ENCODE measurements at places on chromosomes 4 and X.

DNA sequence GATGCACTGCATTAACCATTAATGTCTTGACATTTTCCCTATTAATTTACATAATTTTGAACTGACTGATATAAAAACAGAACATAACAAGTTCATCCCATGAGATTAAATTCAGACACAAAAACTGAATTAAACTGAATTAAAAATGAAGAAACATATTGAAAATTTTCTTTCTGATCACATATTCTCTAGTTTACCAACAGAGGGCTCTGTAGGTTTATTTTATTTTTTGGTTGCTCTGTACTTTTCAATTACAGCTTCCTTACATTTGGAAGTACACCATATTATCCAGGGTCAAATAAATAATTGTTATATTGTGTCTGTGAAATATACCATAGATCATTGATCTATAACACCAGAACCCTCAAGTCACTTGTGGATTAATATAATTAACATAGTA lies 27.3 kb upstream of the CT83 start:
- DNase-seq = peak; percentile 3

- DNase-seq = no peak
Measured at GRCh38 chr4:126369076-126369475, 1054.3 kb downstream of the FAT4 start.

DNA sequence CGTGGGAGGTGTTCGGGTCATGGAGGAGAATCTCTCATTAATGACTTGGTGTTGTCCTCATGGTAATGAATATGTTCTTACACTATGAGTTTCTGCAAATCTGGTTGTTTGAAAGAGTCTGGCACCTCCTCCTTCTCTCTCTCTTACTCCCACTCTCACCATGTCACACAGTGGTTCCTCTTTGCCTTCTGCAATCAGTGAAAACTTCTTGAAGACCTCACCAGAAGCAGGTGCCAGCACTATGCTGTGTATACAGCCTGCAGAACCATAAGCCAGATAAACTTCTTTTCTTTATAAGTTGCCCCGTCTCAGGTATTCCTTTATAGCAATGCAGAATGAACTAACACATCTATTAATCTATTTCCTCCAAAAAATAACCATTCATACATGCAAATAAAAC lies 275.0 kb downstream of the ANTXR2 start:
- no peak for DNase-seq

GRCh38 chr4:5372198-5372597 lies 320.9 kb downstream of the STK32B start:
- DNase-seq = no peak

DNA sequence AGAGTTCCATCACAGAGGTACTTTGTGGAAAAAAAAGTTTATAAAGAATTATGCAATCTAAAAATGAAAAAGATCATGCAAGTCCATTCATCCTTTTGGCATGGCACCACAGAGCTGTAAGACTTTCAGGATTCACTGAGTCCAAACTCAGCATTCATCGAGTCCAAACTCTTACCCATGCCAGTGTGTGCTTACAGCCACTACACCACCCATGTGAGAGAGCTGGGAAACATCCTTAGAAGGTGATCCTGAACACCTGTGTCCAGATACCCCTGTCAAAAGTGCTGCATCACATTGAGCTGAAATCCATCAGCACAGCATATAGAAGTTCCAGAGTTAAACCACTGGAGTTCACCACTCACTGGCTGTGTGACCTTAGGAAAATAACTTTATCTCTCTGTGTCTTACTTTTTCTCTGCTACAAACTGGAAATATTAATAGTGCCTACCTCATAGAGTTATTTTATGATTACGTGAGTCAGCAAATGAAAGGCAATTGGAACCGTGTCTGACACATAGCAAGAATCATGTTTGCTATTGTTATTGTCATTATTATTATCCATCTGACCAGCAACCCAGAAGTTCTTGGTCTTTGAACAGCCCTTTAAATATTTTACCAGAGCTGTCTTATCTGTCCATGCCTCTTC lies 115.0 kb upstream of the FTHL17 start:
- no peak for DNase-seq

DNA sequence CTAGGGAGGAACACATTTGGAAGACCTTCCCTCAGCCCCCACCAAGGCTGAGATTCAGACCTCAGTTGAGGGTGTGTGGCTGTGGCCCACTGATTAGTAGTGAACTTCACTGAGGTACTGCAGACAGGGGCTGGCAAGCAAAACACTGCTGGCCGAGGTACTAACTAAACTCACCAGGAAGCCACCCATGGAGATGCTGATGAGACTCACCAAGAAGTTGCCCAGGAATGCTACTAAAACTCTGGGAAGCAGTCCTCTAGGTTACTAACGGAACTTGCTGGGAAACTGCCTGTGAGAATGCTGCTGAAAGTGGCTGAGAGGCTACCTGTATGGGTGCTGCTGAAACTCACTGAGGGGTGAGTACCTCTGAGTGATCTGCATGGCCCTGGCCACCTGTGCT lies 372.4 kb upstream of the RPS6KA3 start:
- DNase-seq = no peak

DNA sequence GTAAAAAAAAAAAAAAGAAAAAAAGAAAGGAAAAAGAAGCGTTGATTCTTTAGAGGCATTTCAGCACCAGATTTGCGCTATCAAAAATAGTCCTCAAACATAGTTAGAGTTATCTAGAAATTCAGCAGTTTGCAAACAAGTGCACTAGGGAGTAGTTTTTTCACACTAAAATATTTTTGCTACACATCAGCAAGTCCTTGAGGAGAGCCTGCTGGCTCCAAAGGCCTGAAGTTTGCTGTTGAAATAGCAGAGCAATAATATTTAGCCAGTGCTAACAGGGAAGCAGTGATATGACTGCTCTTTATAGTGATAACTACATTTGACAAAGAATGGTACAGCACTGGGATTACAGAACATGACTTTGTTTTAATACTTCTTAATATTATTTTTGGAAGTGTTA lies 472.2 kb downstream of the PCDH7 start:
- no peak for DNase-seq

GRCh38 chrX:117768861-117769604 lies 347.6 kb downstream of the KLHL13 start:
- no peak for DNase-seq
